ENCODE measurements at places on chromosomes 4 and X.

DNA sequence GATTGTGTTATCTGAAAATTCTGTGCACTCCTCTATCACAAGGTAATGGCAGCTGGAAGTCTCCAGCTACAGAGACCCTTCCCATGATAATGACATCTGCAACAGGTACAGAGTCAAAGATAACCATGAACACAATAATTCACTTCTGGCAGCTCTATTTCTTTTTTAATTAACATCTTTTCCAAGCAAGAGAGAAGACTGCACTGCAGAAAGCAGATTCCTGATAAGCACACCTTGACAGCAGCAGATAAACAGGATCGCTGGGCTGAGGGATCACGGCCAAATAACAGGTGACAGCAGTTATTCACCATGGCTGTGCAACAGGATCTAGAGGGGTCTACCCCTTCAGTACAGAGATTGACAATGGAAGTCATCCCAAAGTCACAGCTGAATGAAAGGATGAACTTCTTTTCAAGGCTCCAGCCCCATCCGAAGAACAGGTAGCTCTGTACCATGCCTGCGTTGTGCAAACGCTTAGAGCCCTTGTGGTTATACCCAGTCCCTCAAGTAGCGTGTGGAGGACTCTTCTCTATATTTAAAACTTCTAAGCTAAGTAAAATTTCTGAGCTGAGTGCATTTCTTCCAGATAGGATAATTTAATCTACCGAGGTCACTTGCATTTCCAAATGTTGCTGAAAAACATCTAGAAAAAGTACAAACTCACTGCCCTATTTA lies 66.7 kb downstream of the DCHS2 start:
- DNase-seq: no peak

GRCh38 chr4:84481077-84481859 lies 17.8 kb downstream of the NKX6-1 start:
- no peak for DNase-seq

GRCh38 chrX:45743081-45743533 lies 542.4 kb upstream of the DIPK2B start:
- DNase-seq: no peak

GRCh38 chr4:163448540-163449203 lies 24.9 kb downstream of the TKTL2 start:
- DNase-seq: no peak

DNA sequence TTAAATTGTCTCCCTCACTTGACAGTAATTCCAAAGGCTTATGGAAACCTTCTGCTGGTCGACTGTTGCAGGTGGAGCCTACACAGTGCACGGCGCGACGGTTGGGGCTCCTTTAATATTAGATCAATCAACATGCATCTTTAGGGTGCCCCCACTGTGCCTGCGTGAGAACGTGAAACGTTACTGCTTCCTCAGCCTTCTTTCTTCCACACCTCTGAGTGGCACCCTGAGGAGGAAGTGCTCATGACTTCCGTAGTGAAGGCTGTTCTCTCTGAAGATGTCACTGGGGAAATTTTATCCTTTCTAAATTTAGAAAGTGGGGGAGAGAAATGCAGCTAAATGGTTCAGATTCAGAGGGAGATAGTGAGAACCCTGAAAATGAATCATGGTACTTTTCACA lies 184.0 kb upstream of the ZFP42 start:
- DNase-seq: no peak

DNA sequence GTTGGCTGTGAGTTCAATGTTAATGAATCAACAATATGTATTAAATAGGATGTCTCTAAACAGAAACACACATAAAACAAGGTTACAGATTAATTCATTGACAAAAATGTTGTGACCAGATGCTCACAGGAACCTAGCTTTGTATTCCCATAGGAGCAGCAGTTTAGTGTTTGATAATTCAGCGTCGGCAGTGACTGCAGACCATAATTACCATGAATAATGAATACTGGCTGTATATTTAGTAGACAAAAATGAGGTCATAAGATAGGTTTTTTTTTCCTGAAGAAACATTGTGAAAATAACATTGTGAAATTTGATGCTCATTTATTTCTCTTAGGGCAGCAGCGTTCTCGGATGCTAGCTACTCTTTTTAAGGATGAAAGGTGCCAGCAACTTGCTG lies 27.8 kb downstream of the COPS4 start:
- DNase-seq: no peak

GRCh38 chr4:161856711-161857326 lies 307.0 kb downstream of the FSTL5 start:
- no peak for DNase-seq

- no peak for DNase-seq
These were observed 11.2 kb upstream of the FREM3 start for GRCh38 chr4:143711543-143712154.

GRCh38 chr4:2936773-2937145 lies 26.4 kb downstream of the NOP14 start:
- DNase-seq: no peak

DNA sequence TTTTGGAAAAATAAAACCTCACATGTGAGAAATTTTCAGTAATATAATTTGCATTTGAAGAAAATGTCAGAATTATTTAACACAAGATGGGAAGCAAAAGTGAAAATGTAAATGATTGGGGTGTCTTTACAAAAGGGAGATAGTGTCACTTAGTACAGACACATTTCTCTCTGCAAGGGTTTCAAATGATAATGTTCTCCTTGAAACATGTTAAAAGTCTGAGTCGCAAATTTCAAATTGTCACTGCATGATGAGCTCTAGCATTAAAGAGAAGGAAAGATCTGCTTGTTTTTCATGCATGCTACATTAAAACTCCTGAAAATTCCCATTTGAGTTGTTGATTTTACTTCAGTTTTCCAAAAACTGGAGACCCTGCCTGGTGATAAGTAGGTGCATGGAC lies 122.0 kb upstream of the LDB2 start:
- DNase-seq: no peak

GRCh38 chrX:135974279-135974856 lies 580 bp upstream of the MMGT1 start:
- DNase-seq: peak; percentile 84

DNA sequence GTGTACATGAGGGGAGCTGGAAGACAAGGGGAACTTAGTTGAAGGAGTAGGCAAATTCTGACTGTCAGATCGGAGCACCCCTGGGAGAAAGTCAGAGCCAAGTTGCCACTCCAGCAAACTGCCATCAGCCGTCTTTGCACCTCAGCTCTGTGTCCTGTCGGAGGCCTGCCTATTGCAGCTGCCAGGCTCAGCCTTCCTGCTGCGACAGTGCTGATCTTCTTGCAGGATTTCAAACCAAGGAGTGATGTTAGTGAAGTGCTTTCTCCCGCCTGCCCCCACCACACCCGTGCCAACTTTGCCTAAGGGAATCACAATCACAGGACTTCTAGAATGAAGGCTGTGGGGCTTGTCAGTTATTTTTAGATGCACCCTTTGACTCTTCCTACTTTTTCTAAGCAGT lies 185.3 kb downstream of the KIT start:
- DNase-seq: no peak

GRCh38 chr4:47143261-47143660 lies 111.9 kb downstream of the GABRB1 start:
- DNase-seq: no peak

DNA sequence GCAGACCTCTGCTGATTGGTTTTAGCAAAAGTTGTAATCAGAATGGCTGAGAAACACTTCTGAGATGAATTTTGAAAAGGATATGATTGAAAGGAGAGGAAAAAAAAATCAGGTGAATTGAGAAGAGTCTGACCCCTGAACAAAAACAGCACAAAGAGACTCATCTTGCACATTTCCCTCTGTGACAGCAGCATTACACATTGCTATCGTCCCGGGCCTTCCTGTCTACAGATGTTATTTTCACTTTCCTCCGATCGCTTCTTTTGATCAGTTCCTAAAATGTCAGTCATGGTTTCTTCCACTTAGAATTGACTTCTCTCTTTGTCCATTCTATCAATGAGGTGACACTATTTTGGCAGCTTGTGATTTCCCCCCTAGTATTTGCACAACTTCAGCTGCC lies 262.6 kb downstream of the GPC3 start:
- DNase-seq: no peak

DNA sequence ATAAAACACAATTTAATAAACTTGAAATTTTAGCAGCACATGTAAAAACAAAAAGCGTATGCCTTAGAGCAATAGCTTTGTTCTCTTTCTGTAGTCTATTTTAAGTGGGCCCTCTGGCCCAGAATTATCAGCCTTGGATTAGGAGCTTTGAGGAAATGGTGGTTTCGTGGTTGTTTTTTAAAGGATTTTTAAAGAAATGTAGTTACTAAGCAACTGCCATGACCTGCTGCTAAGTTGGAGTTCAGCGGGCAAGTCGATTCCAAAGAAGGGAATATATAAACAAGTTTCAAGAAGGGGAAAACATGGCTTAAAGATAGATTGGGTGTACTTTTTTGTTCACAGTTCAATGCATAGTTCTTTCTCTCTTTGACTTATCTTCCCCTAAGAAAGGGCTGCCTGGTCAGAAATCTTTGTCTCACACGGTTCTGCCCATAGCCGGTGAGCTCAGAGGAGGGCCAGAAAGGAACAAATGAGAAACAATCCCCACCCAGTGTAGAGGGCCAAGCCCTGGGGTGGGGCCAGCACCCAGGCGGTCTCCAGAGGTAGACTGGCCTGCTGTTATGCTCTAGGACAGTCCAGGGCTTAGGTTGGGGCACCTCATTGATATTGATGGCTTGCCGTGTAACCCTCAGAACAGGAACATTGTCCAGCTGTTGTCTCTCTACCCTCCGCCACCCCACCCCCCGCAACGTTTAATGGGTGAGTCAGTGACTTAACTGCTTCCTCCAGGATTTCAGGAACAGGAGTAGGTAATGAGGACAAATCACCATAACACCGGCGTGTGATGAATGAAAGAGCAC lies 32.5 kb downstream of the DLG3 start:
- peak; percentile 58 for DNase-seq

DNA sequence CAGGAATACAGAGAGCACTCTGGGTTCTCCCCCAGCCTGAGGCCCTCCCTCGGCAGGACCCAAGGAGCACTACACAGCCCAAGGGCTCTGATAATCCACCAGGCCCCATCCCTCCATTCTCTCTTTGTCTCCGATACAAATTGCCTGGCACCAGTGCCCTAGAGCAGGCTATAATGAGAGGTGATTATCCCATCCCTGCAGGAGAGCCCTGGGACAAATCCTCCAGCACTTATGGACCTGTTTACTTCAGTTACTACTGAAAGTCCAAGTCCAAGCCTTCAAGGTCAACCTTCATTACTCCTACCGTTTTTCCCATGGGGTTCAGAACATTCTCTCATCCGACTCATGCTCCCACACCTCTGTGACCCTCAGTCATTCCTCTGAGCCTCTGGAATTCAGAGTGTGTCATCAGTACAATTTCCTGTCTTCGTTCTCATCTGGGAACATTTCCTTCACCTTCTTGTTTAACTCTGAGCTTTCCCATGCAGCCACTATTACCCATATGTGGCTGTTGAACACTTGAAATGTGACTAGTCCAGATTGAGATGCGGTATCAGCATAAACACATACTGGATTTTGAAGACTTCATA lies 299.0 kb downstream of the RAPGEF2 start:
- DNase-seq: no peak

GRCh38 chr4:30722359-30723200 lies 2.4 kb downstream of the PCDH7 start:
- peak; percentile 27 for DNase-seq

DNA sequence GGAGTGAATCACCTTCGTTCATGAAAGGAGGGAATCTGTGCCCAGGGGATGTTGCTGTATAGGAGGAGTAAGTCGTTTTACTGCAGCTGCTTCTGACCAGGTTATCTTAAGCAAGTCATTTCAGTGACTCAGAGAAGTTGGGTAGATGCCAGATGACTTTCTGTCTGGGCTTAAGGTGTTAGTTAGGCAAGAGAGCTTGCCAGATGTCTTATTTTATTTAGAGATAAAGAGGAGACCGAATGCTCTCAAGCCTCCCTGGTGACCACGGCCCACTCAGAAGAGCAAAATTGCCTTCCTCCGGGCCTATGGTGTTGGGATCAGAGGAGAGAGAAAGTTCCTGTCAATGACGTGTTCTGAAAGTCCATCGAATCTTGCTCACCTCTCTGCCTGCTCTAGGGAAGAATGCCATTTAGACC lies 16.3 kb upstream of the ZNF827 start:
- DNase-seq: no peak

DNA sequence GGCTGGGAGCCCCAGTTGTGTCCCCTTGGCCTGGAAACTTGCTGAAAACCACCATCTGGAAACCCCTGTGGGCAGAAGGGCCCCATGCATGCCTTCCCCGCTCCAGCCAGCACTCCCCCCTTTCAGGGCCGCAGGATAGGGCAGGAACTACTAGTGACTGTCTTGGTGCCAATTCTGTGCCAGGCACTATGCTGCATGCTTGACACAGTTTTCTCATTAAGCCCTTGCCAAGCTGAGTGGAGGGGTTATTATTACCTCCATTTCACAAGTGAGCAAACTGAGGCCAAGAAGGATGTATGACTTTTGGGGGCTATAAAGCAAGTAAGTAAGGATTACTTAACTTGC lies 73.6 kb upstream of the PJA1 start:
- DNase-seq: no peak

- DNase-seq: no peak
These were observed 991.4 kb downstream of the ARAP2 start for GRCh38 chr4:35252866-35253265.

DNA sequence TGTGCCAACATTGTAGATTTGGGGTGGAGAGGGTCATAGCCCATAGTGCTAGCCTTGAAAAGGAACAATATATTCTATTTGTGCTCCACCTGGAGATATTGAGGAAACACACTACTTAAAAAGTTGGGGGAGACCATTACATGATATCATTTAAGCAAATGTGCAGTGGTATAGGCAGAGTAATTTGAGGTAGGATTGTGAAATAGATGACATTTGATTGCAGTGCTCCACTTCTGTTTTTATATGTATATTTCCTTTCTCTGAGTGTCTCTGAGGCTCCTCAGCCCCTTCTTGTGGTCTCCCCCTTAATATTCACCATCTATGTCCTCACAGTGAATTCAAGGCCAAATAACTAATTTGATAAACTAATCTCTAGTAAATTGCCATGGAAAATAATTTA lies 85.6 kb upstream of the NMU start:
- DNase-seq: no peak

- DNase-seq: no peak
These were observed 18.2 kb upstream of the VCX2 start for GRCh38 chrX:8189096-8189830.

- DNase-seq: no peak
These were observed 444.4 kb upstream of the IGFBP7 start for GRCh38 chr4:57554556-57555092.

DNA sequence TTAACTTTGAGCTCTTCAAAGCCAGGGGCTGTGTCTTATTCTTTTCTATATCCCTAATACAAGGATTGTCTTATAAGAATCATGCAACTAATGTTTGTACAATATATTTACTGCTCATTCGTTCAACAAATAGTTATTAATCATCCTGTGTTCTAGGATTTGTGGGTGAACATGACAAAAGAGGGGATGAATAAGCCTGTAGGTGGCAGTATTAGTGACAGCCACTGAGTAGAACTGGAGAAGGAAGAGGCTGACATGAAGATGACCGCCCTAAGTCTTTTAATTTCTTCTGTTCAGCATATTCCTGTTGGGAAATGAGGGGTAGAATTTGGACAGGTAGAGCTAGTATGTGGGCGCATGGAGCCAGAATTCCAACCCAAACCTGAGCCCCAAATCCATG lies 11.9 kb upstream of the LINC00632 start:
- no peak for DNase-seq

- DNase-seq: no peak
These were observed 912.1 kb upstream of the GRIA3 start for GRCh38 chrX:122272011-122272410.
